ENCODE measurements at places on chromosomes 3 and 15. TPM values are rescaled to one million over a fixed set of nuclear protein-coding genes. Genes with fewer than 3 reads are reported as not detected.

SLC6A1 gene
- 1.2 TPM for polyA plus RNA-seq

DNA sequence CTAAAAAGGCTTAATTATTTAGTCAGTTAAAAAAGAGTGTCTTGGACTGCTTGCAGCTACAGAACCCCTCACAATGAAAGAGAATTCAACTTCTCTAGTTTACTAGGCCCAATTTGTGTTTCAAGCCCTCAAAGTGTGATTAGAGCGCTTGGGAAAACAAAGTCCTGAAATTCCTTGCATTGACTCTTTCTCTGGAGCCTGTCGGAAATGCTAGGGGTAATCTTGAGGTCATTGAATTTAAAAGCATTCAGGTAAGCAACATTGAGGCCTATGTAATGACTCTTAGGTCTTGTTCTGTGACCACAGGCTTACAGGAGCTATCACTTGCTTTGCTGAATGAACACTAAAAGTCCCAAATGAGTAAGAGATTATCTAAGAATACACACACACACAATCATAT lies 186.0 kb downstream of the NLGN1 start:
- no peak for DNase-seq

- no peak for DNase-seq
Measured at GRCh38 chr3:196138482-196139254, 56.8 kb upstream of the TFRC start.

- no peak for DNase-seq
Measured at GRCh38 chr15:36960179-36960946, 140.0 kb downstream of the MEIS2 start.

- no peak for DNase-seq
Measured at GRCh38 chr3:170232266-170232665, 10.0 kb downstream of the PRKCI start.
